Activated CD4-positive, alpha-beta T cell treated with anti-CD3 and anti-CD28 coated beads for 36 hours (primary cell): ENCODE measurements at places on chromosomes 6 and 20.

DNA sequence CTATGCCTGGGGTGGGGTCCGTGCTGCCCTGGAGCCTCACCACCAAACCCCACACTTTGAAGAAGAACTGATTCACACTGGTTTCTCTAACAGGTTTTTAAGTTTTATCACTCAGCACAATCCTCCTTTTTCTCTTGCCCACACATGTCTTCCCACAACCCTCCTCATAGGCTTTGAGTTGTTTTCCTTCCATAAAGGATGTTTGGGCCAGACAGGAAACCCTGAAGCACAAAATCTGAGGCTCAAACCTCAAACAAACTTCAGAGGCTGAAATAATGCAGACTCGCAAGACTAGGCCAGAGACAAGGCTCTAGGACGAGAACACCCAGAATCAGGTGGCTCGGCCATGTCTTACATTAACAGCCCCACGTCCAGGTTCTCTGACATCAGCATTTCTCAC, 35.3 kb downstream of the EZR start:
- DNase-seq: no peak

GRCh38 chr6:38307740-38308139, 332.0 kb downstream of the BTBD9 start:
- no peak for DNase-seq

- no peak for DNase-seq
Observed at GRCh38 chr6:46772016-46772415, 21.2 kb upstream of the MEP1A start.

DNA sequence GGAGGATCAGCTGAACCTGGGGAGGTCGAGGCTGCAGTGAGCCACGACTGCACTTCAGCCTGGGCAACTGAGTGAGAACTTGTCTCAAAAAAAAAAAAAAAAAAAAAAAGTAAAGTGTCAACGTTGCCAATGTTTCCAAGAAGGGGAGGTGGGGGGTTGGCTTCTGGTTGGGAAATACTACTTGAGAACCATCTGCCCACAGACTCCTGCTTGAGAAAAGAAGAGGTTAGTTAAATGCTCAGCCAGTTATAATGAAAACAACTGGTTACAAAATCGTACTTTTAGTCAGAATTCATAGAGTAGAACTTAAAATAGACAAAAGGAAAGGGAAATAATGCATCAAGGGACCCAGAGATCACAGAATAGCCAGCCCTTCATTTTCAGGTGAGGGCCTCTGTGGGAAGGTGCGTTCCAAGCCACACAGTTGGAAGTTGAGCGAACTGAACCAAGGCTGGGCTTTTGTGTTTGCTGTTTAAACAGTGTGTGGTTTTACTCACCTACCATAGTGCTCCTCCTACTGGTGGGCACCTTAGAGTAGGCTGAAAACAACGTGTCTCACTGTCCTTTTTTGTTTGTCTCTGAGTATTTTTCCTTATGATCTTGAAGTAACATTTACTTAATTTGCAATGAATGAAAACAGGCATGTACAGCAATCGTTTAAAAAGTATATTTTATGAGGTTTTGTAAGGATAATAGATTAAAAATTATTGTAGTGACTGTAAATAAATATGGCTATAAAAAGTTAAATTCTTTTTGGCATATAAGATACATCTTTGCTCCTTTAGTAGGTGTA, 200.7 kb downstream of the BCAS1 start:
- DNase-seq: peak; percentile 83

DNA sequence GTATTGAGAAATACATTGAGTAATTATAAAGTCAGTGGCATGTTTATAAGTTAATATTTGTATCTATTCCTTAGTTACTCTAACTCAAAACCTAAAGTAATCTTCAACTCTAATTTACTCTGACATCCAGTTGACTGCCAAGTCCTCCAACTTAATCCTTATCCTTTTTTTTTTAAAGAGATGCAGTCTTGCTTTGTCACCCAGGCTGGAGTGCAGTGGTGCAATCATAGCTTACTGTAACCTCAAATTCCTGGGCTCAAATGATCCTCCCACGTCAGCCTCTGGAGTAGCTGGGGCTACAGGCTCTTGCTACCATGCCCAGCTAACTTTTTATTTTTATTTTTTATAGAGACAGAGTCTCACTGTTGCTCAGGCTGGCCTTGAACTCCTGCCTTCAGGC, 24.4 kb downstream of the PTPN1 start:
- DNase-seq: no peak

DNA sequence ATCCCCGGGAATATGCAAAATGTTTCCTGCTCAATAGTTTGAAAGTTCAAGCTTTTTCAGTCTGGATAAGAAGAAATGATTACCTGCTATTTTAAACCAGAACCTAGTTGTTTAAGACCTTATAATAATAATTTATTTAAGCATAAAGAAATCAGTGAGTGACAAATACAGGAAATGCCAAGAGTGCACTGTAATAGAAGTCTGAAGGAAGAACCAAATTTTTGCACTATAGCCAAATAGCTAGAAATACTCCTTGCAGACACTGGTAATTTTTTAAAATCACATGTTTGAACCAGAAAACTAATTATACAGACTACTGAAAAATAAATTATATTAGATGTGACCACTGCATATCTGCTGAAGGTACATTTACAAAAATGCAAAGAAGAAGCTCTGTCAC, 93.2 kb downstream of the MMS22L start:
- no peak for DNase-seq

- DNase-seq: no peak
Observed at GRCh38 chr20:21574443-21574842, 60.6 kb upstream of the NKX2-2 start.

DNA sequence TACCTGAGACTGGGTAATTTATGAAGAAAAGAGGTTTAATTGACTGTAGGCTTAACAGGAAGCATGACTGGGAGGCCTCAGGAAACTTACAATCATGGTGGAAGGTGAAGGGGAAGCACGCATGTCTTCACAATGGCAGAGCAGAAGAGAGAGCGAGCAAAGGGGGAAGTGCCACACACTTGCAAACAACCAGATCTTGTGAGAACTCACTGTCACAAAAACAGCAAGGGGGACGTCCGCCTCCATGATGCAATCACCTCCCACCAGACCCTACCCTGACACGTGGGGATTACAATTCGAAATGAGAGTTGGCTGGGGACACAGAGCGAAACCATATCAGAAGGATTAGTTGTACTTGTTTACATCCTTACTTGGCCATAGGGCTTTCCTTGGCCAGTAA, 49.7 kb downstream of the FIG4 start:
- DNase-seq: peak; percentile 40

DNA sequence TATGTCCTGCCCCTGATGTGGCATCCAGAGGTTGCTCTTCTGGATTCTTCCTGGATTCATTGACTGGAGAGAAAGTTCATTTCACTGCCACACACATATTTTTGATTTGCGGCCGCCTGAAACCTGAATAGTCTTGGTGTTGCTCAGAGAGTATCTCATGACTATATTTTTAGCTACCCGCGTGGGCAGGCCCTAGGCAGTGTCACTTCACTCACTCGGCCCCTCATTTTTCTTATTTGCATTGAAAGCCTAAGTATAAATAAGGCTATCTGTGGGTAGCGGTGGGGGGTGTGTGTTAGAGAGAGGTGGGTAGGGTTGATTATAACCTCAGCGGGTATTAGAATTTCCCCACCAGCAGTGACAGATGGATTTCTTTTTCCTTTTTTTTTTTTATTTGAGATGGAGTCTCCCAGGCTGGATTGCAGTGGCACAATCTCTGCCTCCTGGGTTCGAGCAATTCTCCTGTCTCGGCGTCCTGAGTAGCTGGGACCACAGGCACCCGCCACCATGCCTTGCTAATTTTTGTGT, 113.5 kb downstream of the JARID2 start:
- no peak for DNase-seq
